HEK293T (cell line): ENCODE measurements at places on chromosomes 7 and 10.

DNA sequence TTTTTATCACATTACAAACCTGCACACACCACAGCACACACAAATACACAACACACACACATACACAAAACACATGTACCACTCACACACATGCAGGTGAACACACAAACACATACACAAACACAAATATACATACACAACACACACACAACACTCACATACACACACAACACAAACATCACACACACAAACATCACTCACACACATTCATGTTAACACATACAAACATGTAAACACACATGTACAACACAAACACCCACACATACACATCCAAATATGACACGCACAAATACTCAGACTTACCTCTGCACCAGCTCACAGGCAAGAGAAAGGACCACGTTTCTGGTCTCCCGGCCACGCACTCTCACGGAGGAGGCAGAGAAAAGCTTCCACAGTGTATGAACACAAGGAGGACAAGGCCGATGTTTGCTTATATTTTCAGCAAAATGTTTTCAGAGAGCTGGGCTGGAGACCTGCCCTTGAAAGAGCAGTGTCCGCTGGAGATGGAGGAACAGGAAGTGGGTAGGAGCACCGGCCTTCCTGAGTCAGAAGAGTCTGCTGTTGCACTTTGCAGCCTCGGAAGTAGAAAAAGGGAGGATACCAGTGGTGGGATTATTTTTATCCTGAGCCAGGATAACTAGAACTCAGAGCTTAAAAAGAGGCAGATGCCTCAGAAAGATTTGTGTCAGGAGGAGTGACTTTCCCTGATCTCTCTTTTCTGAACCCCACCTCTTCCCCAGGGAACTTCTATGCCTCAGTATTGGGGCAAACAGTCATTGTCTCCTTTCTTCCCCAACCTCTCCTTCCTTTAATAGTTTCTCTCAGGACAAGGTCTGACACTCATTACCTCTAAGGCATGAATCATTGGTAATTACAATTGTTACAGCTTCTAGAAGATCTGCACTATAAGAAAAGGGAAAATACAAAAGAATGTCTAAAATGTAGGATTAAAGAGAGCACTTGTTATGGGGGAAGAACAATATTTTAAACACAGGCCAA, at the start of gene GIMAP6:
TSS of gene GIMAP6 (minus strand) at position 520 of the 999 bp plus-strand sequence. CDS start 2,243 bp downstream, outside the sequence.
- no peak for DNase-seq

DNA sequence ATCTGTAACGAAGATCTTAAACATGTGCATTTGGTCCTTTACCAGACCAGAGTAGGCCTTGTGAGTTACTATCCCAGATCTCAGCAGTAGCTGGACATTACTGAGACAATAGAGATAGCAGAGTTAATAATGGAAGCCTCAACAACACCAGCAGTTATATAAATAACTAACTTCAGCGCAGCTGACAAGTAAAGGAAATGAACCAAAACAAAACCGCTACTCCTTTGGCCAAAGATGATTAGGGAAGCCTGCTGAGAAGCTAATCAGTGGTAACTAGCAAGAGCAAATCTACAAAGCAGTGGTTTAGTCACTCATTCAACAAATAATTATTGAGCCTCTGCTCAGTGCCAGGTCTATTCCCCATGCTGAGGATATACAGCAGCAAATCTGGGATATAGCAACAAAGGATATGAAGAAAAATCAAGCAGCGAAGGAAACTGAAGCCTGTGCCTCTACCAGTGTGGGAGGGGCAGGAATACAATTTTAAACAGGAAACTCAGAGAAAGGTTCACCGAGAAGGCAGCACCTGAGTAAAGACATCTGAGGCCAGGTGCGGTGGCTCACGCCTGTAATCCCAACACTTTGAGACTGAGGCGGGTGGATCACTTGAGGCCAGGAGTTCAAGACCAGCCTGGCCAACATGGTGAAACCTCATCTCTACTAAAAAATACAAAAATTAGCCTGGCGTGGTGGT, 103.6 kb downstream of the ELMO1 start:
- no peak for DNase-seq

- DNase-seq: no peak
These were observed 155.6 kb downstream of the ARHGAP21 start for GRCh38 chr10:24568042-24568441.

- no peak for DNase-seq
These were observed 96.8 kb downstream of the TRRAP start for GRCh38 chr7:98974906-98975816.

- no peak for DNase-seq
These were observed 66.0 kb downstream of the IPMK start for GRCh38 chr10:58201704-58202103.

DNA sequence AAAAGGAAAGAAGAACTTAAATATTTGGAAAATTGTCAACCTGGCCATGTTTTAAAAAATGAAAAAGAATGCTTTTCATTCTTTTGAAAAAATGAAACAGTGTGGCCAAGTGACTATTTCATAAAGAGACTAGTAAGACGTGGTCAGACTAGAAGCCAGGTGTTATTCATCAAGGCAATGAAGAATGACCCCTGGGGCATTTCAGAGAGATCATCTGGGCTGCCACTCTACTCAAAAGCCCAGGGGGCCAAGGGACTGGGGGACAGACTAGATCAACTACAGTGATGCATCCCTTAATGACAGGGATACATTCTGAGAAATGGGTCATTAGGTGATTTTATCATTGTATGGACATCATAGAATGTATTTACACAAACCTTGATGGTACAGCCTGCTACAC, 199.4 kb downstream of the STK31 start:
- no peak for DNase-seq

GRCh38 chr7:34982371-34983019, 54.8 kb downstream of the DPY19L1 start:
- DNase-seq: no peak

DNA sequence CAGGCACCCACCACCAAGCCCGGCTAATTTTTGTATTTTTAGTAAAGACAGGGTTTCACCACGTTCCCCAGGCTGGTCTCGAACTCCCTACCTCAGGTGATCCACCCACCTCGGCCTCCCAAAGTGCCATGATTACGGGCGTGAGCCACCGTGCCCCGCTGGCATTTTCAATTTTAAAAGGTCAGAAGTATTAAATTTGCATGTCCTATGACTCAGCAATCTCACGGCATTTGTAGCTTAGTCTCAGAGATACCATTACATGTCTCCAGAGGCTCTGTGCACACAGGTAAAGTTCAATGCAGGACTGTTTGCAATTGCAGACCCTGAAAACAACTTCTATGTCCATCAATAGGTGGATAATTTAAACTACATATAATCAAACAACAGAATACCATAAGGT, 99.2 kb downstream of the DLG5 start:
- no peak for DNase-seq

- DNase-seq: no peak
These were observed 44.3 kb upstream of the ECHDC3 start for GRCh38 chr10:11697718-11698527.

- no peak for DNase-seq
These were observed 55.1 kb upstream of the TRIL start for GRCh38 chr7:29013082-29013695.

GRCh38 chr10:63832686-63833085, 311.5 kb downstream of the REEP3 start:
- DNase-seq: no peak

DNA sequence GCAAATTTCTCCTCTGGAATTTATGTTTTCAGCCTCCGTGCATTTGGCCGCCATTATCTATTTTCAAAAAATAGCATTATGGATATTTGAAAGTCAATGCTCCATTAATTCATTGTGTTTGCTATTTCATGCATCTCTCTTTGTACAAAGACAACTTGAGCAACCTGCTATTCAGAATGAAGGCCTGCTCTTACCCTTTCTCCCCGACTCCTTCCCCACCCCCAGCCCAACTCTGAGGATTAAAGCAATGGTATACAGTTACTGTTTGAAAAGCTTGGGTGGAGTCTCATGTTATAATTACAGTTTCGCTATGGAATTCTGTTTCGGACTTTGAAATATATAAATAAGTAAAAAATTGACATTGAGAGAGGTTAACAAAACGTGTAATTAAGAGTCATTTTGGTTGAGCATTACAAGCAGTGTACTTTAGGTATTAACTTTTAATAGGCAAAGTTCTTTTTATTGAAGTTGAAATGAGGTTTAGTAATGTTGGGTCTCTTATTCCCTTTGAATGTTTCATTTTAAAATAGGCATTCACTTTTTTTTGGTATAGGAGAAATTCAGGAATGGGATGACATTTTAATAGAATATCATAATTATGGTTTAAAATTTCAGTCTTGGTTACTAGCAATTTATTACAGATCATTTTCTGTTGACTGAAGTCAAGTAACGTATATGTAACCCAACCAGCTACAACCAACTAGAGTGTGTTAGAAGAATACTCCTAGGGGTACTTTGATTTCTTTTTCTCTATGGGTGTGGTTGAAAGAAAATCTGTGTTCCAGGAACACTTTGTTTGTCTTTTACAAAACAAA, 93.1 kb downstream of the ARID5B start:
- DNase-seq: no peak

DNA sequence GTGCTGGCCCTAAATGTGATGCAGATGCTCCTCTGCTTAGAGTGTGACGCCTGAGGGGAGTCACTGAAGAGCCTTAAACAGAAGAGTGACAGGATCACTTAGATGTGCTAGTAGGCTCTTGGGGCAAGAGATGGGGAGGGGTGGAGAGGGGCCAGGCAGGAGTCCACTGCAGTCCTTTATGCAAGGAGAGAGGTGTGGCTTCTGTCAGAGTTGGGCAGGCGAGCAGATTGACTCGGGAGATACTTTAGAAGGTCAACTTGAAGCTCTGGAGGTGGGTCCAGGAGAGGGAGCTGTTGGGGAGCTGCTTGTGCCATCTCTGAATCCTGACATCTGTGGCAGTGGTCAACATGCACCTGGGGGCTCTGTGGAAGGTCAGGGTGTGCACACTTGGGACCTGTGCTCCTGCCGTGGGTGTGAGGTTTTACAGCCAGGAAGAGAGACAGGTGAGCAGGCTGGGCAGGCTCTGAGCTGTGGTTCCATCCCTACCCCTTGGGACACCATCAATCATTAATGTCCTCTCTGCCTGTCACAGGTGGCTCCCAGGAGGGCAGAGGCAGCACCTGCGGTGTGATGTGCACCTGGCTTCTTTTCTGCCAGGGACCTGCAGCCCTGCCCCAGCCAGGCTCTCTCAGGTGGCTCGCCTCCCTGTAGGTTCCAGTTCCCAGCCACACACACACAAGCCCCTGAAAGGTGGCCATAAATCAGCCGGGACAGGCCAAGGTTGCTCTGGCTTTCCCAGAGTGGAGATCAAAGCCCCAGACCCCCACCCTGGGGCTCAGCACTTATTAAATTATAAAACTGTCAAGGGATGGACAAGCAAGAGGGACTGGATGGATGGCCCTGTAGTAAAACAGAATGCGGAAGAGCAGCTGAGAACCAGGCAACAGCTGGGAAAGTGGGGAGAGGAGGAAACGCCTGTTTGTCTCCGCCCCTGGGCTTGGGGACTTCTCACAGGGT, 14.0 kb downstream of the NEURL1 start:
- DNase-seq: peak; percentile 10

DNA sequence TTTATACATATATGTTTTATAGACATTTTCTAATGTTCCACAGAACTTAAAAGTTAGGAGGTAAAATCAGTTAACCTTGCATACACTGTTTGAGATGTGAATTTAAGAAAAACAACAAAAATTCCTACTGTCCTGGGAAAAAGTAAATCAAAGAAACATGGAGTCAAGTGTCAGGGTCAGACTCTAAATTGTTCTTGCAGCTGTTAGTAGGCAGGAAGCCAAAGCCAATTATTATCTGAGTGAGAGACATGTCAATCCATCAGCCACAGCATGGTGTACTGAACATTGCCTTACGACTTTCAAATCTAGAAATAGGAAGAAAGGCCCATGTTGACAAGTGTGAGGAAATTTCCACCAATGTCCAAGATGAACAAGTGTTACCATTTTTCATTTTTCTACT, 461.2 kb upstream of the MBL2 start:
- DNase-seq: peak; percentile 11

DNA sequence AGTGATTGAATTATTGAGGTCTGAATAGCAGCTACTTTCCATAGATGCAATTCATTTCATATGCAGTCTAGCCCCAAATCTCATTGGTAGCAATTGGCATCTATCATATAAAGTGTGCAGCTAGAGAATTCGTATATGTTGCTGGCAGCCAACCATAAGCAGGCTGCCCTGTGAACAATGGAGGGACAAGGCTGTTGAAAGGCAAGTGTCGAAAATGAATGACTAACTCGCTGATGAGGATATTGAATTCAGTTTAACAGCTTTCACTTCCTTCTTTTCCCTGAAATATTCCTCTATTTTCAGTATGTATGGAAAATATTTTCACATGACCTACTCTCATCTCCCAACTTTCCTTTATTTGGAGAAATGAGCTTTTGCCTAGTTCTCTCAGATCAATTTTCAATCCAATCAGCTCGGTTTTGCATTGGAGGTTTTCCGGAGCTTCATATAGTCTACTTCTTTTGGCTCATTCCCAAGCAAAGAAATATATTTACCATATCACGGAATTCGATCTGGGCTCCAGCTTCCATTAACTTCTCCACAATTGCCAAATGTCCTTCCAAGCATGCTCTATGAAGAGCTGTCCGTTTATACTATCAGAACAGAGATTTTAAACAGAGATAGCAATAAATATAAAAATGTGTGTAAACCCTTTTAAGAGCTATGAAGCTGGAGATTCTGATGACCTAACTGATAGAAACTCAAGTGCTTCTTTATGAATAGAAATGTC, 3.5 kb downstream of the ANKRD1 start:
- DNase-seq: no peak

DNA sequence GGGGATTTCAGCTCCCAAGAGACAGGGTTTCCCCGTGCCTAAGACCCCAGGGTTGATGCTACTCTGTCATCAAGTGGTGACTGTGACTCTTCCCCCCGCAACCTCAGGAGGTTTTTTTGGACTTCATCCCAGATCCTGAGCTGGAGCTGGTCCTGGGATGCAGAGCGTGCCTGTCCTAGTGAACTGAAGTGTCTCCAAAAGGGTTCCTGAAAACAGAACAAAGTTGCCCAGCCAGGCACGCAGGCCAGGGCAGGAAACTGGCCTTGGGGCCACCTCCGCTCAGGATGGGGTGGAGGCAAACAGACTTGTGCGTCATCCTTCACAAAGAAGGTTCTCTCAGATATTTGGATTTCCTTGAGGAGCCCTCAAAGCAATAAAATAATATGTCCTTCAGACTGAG, 118.9 kb downstream of the ITIH5 start:
- DNase-seq: no peak

DNA sequence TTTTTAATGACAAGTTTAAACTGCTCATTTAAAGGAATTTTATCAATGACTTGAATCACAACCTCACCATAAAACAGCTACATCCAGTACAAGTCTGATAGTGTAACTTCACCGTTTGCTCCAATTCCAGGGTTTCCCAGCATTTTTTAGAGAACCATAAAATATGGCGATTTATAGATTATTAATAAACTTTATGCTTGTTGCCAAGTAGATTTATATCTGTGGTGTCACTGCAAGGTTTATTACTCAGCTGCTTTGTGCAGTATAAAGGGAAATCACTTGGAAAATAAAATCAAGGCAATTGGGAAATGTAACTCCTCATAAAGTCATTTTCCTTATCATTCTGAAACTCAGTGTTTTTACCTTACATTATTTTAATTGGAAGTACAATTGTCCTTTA, 64.0 kb upstream of the ADAM12 start:
- no peak for DNase-seq
